Left renal cortex interstitium (tissue), 4 donors: ENCODE measurements at places on chromosomes 7 and 10. TPM values are rescaled to one million over a fixed set of nuclear protein-coding genes. Genes with fewer than 3 reads are reported as not detected.

The UPF2 gene
- polyA plus RNA-seq: 40.5 TPM

The COL13A1 gene
- polyA plus RNA-seq: 19.1 TPM

DNA sequence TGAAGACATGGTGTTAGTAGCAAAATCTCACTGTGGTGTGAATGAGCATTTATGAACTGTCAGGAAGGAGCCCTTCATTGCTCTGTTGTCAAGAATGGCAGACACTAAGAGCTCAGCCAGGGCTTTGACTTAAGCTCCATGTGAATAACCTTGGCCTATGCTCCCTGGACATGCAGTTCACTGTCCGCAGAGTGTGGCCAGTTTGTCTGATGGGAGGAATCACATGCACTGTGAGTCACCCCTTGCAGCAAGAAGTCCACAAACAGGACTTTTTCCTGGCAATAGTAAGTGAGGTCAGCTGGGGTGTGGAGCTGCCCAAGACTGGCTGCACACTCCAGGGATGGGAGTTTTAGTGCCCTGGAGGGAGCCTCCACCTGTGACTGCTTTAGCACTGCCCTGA is 49.5 kb downstream of the ZNF37A start:
- DNase-seq: no peak

The CYP3A5 gene
- 1.5 TPM for polyA plus RNA-seq

The NKX6-2 gene
- polyA plus RNA-seq: 10.3 TPM

DNA sequence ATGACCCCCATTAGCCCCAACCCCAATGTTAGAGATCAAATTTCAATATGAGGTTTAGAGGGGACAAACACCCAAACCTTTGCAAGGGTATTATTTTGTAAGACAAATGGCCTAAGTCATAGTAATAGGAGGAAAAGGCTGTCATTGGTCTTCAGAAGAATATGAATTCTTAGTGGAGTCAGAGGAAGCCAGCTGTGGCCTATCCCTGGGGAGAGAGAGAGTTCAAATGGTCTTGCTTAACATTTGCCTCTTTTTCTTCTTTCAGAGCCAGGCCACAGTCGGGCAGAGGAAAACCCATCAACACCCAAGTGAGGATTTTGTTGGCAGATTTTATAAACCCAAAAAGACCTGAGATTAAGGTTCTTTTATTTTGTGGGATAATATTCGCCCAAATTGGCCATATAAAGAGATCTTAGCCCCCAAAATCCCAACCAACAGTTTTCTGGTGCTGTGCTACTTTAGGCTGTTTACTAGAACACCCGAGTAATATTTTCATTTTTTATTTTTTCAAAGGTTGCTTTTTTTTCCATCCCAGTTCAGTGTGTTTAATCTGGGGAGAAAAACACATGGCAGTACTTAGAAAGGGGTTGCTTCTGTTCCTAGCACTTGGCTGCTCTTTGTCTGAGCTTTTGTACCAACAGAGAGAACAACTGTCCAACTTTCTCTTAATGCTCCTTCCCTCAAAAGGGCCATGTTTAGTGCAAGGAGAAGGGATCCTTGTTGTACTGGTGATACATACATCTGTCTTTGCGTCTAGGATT is 26.8 kb upstream of the ARMC3 start:
- DNase-seq: no peak

The UCN3 gene
- 1.1 TPM for polyA plus RNA-seq

- no peak for DNase-seq
Measured at GRCh38 chr10:131177431-131178327, 133.8 kb downstream of the TCERG1L start.

DNA sequence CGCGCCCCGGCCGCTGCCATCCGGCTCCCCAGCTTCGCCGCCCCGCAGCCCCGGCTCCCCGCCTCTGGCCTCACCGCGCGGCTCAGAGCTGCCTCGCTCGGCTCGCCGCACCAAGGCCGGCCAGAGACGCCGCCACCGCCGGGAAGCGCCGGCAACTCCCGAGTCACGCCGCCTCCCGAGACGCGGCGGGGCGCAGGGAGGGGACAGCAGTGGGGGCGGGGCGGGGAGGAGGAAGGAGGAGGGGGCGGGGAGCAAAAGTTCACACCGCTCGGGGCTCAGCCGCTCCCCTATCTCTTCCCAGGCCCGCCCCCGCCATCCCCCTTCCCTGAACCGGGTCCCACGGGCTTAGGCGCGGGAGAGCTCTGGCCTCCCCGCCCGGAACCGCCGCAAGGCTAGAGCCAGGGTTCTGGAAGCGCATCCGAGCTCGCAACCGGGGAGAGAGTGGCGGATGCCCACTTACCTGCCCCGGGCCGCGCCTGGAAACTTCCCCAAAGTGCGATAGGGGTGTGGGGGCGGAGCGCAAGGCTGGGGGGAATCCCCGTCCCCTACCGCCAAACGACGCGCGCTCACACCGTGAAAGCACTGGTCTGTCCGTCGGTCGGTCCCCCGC is 1.0 kb downstream of the CHST15 start:
- no peak for DNase-seq

GRCh38 chr7:46208635-46209525 is 287.8 kb upstream of the IGFBP3 start:
- DNase-seq: no peak

The GNAT3 gene
- polyA plus RNA-seq: not detected

DNA sequence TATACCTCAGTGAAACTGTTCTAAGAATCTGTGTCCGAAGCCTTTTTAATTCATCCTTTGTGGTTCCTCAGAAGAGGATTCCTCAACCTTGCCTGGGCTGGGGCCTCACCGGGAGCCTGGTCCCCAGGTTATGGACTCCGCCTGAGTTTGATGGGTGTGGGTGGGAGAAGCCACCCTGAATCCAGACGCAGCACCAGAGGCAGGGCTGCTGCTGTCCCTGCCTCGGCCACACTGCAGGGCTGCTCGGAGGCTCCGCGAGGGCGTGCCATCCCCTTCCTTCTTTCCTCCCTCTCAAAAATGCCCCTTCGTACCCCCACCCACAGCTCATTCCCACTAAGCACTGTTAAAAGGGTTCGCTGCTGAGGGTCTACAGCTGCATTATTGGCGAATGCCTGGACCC is 146.3 kb downstream of the ADARB2 start:
- no peak for DNase-seq

DNA sequence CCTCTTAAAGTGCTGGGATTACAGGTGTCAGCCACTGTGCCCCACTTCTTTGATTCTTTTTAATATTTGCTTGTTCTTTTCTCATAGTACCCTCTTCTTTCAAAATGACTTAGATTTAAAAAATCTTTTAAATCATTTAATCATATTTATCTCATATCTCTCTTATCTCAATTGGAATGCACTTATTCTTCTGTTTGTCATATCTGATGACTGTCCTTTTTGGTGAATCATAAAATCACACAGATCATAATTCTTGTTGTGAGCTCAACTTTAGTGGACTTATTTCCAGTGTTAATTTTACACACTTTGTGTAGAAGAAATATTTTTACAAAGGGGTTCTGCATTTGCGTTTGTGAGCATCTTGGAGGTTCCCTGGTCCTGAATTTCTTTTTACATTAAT is 220.3 kb upstream of the SLC26A5 start:
- DNase-seq: no peak

DNA sequence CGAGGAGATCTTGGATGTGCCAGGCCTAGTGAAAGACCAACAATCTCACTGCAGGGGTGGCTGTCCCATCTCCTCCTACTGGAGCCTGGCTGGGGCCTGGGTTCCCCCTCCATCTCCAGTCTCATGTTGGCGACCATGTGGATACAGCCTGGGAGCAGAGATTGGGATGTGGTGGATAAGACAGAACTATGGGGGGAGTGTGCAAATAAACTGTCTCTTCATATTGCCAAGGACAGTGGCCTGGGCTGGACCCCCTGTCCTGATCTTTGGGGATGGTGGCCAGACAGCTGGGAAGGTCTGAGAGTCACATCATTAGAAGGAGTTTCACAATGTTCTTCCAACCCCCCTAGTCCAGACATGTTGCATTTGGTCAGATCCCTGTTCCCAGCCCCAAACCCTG is 5.8 kb upstream of the MINDY4 start:
- no peak for DNase-seq

DNA sequence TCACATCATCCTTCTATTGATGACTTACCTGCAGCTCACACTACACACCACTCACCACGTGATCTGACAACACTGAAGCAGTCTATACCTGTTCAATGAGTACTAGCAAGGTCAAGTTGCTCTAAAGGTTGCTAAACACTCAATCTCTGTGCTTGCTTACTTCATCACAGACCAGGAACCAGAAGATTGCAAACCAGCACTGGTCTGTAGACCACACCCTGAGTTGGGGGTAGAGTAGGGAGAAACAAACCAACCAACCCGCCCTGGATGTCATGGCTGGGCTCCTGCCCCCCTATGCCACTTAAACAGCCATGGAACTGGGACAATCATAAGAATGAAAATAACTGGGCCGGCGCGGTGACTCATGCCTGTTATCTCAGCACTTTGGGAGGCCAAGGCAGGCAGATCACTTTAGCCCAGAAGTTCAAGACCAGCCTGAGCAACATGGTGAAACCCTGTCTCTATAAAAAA is 19.6 kb downstream of the DLG5 start:
- no peak for DNase-seq

DNA sequence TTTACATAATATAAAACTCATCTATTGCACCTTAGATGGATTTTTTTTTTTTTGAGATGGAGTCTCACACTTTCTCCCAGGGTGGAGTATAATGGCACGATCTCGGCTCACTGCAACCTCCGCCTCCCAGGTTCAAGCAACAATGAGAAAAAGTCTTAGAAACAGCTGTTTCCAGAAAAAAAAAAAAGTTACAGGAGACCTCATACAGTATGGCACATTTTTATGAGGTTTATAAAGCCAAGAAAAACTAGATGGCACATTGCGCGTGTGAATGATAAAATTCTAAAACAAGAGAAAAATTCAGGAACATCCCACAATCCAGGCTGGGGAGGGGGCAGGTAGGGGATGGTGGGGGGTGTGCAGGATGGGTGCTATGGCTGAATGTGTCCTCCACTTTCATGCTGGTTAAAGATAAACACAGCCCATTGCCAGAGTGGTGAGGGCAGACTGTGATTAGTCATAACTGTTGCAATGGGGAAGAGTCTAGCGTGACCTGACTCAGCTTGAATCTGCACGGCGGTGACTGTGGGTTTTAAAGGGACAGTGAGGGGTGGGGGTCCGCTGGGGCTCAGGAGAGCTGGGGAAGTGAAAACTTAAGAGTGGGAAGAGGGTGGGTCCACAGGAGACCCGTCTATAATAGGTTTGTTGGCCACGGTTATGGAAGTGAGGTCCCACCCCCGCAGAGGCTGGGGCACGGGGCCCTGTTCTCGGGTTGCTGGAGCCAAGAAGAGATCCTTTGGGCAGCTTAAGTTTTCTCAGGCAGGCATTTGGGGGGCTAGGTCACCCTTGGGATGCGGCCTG is 11.9 kb upstream of the LRRC27 start:
- no peak for DNase-seq

DNA sequence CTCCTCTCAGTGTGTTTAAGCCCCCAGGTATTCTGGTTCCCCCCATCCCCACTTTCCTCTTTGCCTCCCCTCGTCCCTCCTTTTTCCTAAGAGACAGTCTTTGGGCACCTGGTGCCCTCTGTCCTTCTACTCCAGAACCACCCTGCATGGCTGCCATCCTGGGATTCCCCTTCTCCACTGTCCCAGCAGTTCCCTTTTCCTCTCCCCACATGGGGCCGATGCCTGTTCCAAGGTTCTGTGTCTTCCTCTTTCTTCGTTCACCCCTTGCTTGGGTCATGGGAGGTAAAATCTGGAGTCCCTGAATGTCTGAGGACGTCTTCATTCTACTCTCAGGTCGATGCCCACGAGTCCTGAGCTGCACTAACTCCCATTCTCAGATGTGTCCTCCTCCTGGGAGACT is 120.8 kb downstream of the TAX1BP1 start:
- no peak for DNase-seq

The EFCAB10 gene
- polyA plus RNA-seq: 1.6 TPM

- DNase-seq: no peak
Measured at GRCh38 chr7:114997487-114998404, 75.9 kb downstream of the MDFIC start.

The MUC3A gene
- 0.51 TPM for polyA plus RNA-seq

- no peak for DNase-seq
Measured at GRCh38 chr10:129039406-129040370, 427.4 kb upstream of the MGMT start.

The LRIT1 gene
- polyA plus RNA-seq: not detected

DNA sequence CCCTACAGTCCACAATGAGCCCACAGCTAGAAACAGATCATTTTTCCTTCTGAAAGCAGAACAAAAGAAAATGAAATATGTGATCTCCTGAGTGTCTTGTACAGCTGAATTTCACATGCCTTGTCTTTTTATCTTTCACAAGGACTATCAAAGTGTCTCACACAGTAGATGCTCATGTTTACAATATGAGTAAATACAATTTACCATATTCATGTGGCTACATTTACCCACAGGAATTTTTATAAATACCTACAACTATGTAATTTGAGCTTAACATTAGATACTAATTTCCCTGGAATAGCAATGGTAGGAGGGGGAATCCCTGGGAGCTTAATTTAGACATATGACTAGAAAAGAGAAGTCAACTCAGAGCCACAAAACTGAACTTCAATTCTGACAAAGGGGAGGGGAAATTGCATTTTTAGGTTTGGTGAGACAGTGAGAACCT is 186.2 kb downstream of the MACC1 start:
- no peak for DNase-seq

DNA sequence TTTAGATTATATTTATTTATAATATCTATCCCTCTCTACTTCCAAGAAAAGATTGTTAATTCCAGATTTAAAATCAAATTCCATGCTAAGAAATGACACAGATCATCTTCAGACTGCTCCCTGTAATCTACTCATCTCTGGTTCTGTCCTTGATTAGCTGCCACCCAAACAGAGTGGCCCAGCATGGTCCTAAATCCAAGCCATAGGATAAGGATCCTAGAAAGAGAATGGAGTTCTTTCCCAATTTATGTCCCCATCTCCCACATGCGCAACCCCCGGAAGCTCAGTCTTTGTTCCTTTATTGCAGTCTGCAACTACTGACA is 23.4 kb upstream of the HDAC9 start:
- no peak for DNase-seq

The ING3 gene
- polyA plus RNA-seq: 37.8 TPM

- no peak for DNase-seq
Measured at GRCh38 chr7:11128498-11128897, 154.8 kb downstream of the PHF14 start.

The GPR26 gene
- polyA plus RNA-seq: 0.05 TPM

DNA sequence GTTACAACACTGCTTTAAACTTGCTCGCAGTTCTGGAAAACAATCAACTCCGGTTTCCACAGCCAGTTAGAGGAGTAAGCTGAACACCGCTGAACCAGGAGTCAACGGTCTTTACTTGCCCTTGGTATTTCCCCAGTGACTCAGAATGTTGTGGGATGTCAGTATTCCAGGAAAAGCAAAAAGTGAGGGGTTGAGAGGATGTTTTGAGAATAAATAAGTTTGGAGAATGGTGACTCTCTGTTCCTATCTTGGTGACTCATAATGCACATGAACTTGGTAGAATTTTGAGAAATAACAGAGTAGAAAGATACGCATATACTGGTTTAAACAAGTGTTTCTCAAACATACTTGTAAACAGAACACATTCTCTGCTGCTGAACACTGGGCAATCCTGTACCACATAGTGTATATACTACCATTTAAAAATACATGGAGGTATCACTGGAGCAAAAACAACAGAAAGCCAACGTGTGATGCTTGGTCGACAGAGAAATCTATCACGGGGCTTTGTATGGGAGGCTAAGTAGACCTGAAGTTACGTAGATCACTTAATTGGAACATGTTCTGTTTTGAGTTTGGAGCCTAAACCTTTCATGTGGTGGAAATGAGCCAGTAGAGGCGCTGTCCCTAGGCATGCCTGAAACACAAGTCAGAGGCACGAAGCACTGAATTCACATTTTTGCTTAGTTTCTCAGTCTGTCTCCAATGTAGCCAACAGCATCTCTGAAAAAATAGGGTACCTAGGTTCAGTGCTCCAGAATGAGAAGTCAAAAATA is 534.3 kb downstream of the PARD3 start:
- DNase-seq: no peak

- no peak for DNase-seq
Measured at GRCh38 chr10:5447611-5448071, 35.3 kb downstream of the NET1 start.
